ENCODE measurements at places on chromosomes 11 and 22.

DNA sequence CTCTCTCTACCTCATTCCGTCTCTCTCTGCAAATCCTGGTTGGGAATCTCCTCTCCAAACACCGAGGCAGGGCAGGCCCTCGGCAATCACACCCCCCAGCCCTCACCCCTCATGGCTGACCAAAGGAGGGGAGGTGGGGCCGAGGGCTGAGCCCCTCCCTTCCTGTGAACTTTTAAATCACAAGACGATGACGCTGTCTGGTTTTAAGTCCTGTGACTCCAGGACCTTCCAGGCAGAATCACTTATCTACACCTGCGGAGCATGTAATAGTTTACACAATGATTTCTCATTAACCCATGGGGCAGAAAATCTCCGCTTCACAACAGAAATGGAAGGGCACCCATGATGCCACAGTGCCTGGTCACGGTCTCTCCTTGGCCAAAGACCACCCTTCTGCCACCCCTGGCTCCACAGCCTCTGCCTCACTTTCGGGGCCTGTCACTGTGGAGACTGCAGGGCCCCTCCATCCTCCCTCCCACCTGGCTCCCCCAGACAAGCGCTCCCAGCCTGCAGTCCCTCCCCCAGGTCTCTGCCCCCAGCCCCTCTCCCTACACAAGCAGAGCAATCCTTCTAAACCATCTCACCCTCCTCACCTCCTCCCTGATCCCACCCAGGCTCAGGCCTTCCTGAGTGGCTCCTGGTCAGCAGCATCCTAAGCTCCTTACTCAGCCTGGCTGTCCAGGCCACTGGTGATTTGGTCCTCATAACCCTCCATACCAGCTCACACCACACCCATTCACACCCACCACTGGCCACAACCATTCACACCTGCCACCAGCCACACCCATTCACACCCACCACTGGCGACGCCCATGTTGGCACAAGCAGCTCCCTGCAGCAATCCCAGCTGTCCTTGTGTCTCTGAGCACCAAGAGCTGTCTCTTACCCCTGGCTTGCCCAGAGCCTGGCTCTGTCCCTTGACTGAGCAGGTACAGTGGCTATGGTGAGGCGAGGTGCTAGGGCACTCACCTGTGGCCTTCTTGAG lies 30.7 kb upstream of the ARFGAP3 start:
- DNase-seq = no peak

DNA sequence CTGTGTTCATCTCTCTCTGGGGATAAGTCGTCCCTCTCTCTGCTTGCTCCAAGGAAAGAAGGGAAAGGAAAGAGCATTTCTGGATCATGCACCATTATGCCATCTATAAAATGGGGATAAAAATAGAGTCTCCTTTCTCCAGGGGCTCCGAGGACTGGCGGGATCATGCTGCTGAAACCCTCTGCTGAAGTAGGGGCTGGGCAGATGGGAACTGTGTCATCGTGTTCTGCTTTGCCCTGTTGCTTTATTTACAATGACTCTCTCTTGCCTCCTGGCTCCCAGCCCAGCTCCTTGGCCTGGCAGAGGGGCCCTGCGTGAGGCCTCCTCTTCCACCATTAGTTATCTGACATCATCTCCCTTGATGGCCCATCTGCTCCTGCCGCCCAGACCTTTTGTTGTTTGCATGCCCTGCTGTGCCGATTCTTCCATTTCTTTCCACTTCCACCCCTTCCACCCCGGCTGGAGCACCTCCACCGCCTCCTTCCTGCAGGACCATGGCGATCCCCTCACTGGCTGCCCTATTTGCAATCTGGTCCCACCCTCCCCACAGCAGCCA lies 200.9 kb downstream of the MYO18B start:
- DNase-seq = no peak

DNA sequence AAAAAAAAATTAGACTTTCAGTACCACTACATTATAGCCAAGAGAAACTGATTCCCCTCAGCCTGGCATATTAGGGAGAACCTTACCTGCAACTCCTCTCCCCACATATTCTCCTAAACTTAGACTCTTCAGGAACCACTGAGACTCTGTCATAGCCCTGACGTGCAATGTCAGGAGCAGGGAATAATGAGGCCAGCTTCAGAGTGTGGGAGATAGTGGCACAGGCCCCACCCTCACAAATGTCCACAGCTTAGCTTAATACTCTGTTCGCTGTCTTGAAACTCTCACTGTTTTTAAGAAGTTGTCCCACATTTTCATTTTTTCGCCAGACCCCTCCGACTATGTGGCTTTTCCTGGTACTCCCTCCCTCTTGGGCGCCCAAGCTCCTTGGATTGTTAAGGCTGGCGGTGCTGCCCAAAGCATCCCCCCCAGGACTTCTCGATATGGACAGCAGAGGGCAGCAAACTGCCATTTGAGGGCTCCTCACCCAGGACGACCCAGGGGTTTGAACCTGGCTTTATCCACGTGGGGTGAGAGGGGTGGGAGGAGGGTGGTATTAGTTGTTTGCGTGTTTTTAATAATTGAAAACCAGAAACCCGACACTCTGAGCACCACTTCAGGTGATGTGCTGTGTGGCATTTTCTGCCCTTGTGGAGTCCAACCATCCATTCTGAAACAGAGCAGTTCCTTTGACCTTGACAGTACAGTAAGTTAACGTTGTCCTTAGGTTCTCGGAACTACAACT lies 45.2 kb upstream of the RASSF10 start:
- DNase-seq = peak; percentile 83

DNA sequence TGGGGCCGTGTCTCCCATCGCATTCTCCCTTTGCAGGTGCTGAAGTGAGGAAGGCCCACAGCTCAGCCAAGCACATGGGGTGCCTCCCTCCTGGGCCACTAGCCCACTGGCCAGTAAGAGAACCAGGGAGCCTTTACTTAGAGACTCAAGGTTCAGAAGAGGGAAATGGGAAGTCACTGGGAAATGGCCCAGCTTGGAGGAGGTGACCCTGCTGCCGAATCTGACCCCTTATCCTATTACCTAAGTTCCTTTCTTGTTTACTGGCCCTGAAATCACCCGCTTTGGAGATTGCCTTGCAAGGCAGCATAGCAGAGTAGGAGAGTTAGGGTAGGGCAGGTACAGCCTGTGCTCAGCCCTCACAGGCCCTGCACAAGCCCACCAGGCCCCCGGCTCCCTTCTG lies 24.4 kb downstream of the UPB1 start:
- no peak for DNase-seq

DNA sequence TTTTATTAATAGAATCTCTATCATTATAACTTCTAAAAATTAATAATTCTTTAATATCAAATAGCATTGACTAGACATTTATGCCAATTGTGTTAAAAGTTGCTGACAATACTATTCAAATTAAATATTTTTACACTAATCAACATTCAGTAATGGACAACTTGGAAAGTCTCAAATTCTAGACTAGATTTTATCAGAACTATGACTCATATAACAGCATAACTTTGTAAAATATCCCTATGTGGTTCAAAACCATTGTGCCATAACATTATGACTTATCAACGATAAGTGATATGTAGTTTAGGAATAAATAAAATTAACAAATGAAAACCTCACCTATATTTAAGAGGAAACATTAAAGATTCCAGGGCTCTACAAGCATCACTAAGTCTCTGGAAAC lies 291.8 kb downstream of the SBF2 start:
- no peak for DNase-seq

GRCh38 chr11:22634897-22635629 lies 9.4 kb upstream of the FANCF start:
- DNase-seq = peak; percentile 8

DNA sequence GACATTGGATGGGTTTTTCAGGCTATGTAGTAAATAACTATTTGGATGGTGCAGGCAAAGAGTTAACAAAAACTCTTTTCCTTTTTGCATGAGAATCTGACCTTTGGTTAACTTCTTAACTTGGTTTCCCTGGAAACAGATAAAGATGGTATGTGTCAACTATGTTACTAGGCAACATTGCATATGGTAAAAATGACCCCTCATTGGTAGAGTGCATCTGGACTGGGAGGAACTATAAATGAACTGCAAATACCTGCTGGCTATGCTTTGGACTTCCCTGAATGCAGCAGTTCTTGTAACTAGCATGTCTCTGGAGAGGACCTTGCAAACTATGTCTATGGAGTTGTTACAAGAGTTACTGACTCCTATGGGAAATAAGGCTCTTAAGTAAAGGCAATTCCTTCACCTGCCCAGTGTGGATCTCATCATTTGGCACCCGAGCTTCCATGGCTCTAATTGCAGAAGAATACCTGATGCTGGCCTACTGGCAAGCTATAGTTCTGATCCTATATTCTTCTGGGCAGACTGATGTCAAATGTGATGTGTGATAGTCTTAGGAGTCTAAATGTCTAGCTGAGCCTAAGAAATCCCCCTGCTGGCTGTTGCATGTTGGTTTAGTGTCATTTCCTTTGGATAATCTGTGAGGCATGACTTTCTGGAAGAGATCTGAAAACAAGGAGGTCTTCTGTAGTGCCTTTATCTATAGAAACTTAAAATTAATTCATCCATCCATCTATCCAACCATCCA lies 126.7 kb upstream of the MTMR2 start:
- no peak for DNase-seq

DNA sequence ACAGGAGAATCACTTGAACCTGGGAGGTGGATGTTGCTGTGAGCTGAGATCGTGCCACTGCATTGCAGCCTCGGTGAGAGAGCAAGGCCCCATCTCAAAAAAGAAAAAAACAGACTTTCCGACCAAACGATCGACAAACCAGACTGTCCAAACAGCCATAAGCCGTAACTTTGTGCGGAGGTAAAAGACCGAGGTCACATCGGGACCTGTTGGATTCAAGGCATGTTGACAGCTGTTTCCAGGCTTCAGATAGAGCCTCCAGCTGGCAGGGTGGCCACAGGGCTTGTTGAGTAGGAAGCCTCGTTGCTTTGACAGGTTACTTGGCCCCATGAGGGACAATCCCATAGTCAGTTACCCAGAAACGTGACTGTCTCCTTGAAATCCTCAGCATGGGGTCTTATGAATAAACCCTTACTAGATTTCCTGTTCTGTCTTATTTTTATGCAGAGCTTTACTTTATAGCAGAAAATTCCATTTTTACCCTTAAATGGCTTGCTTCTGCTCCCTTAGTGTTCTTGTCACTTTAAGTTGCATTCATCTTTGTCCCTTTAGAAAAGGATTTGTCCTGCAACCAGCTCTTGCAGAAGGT lies 22.3 kb downstream of the PPARA start:
- no peak for DNase-seq

DNA sequence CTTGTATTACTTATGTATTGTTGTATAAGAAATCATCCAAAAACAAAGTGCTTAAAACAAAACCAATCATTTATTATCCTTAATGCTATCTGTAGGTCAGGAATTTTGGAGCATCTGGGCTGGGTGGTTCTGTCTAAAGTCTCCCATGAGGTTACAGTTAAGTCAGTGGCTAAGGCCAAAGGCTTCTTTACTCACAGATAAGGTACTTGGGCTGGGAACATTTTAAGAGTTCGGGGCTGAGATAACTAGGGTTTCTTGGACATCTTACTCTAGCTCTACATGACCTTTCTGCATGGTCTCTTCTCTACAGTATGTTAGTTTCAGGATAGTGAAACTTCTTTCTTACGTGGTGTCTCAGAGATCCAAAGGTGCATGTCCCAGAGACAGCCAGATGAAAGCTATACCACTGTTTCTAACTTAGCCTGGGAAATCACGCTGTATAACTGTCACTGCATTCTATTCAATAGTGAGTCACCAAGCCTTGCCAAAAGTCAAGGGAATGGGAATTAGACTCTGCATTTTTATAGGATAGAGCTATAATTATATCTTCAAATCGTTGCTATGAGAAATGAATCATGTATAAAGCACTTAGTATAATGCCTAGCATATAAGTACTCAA lies 29.6 kb downstream of the SOX6 start:
- no peak for DNase-seq

- peak; percentile 33 for DNase-seq
These were observed 18.4 kb downstream of the OSBPL5 start for GRCh38 chr11:3146612-3147256.

DNA sequence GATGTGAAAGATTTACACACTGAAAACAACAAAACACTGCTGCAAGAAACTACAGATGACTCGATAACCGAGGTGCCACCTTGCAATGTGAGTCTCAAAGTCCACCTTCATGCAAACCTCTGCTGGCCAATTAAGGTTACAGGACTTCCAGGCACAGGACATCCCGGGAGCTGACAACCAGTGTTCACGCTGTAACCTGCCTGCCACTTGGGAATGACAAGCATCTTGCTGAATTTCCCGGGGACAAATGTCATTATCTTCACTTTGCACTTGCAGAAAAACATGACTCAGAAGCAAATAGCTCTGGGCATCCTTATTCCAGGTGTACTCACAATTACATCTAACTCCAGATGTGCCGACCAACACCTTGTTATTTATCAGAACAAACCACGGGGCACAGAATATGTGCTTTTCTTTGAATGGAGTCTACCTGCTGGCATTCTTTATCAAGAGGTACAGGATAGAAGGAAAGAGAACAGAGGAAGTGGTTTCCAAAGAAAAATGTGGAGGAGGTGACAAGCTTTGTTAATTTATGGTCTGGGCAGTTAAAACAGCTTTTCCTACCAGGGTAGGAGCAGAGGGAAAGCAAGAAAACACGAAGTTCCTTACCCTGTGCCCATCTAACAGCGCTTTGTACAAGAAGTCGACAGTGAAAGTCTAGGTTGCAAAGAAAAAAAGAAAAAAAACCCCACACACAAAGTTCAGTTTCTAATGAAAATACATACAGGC lies 72.3 kb downstream of the SHANK2 start:
- no peak for DNase-seq

GRCh38 chr22:27461470-27461869 lies 340.1 kb downstream of the MN1 start:
- DNase-seq = peak; percentile 96

- peak; percentile 89 for DNase-seq
These were observed 174.1 kb downstream of the CSNK2A3 start for GRCh38 chr11:11178671-11179638.

DNA sequence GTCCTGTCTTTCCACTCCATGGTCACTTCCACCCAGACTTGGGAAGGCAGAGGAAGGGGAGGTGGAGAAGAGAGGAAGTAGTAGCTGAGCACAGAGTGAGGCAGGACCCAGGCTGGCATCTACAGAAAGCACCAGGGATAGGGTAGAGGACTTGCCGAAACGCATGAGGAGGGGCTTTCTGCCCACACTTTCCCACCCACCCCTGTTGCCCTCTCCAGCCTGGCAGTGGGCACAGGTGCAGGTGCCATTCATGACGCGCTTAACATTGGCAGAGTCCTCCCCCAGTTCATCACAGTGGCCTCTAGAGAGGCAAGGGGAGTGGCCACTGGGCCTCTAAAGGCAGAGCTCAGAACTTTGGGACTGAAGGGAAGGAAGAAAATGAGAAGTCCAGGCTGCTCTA lies 81.9 kb downstream of the FEZ1 start:
- DNase-seq = no peak

- DNase-seq = peak; percentile 61
These were observed 77.4 kb downstream of the GGTLC2 start for GRCh38 chr22:22721681-22722354.

- no peak for DNase-seq
These were observed 52.0 kb upstream of the MMP13 start for GRCh38 chr11:103007521-103007920.

GRCh38 chr11:13902523-13902922 lies 60.0 kb upstream of the SPON1 start:
- DNase-seq = no peak
